ENCODE measurements at places on chromosomes 11 and 22.

- no peak for DNase-seq
Observed at GRCh38 chr22:23898006-23898974, 4.1 kb downstream of the MIF start.

GRCh38 chr11:9148727-9149126 lies 57.3 kb upstream of the SCUBE2 start:
- DNase-seq = no peak

- no peak for DNase-seq
Observed at GRCh38 chr11:73468590-73469161, 92.5 kb downstream of the RELT start.

GRCh38 chr11:120686516-120686915 lies 175.0 kb downstream of the GRIK4 start:
- DNase-seq = no peak

DNA sequence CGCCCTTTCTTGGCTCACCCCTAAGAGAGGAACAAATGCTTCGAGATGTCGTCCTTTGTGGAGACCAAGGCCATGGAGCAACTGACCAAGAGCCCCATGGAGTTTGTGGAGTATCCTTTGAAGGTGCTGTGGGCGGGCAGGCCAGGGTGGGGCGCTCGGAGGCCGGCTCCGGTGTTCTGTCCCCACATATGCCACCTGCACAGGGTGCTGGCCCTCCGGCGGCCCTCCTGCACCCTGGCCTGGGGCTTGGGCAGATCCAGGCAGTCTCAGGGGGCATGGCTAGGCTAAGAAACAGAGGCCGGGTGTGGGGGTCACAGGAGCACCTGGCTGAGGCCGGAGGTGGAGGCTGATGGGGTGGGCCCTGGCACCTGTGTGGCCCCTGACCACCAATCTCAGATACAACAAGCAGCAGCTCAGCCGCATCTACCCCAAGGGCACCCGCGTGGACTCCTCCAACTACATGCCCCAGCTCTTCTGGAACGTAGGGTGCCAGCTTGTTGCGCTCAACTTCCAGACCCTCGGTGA lies 10.3 kb downstream of the PLCB3 start:
- DNase-seq = no peak

- DNase-seq = no peak
Observed at GRCh38 chr11:123111465-123111864, 49.5 kb upstream of the HSPA8 start.

DNA sequence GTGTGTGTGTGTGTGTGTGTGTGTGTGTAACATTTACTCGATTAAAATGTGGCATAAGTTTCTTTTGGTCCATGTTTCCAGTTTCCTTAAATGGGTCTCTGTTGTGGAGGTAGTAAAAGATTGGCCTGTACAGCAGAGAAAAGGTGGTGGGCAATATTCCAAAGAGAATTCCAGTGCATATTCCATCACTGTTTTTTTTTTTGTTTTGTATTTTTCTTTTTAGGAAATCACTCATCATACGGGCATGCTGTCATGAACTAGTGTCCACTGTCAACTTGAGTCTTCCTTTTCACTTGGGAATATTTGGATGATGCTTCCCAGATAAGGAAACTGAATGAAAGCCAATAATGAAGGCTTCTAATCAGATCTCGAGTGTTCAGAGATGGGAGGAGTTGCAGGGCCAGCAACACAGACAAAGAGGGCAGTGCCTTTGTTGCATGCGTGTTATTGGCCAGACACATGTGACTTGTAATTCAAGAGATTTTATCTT lies 95.2 kb upstream of the PDGFD start:
- DNase-seq = no peak

DNA sequence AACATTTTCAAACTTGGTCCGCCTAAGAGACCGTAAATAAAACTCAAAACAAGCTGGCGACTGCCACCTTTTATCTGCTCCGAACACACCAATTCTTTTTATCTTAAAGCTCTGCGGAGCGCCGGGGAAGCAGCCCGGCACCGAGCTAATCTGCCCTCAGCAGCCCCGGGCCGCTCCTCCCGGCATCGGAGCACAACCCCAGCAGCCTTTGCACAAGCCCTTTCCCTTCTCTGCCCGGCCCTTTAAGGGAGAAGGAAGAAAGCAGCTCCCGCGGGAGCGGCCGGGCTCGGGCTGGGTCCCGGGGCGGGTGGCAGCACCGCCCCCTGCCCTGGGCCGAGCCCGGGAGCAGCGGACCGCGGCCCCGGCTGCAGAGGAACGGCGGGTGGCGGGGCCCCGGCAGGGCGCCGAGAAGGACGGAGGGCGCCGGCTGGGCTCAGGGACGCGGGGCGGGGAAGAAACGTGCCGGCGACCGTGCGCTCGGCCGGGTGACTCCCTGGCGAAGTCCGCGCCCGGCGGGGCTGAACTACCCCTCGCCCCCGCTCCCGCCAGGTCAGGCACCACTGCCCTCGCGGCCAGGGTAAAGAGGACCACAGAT lies 133.6 kb upstream of the C11orf58 start:
- DNase-seq = no peak

- no peak for DNase-seq
Observed at GRCh38 chr22:42645341-42645937, 3.8 kb downstream of the CYB5R3 start.

DNA sequence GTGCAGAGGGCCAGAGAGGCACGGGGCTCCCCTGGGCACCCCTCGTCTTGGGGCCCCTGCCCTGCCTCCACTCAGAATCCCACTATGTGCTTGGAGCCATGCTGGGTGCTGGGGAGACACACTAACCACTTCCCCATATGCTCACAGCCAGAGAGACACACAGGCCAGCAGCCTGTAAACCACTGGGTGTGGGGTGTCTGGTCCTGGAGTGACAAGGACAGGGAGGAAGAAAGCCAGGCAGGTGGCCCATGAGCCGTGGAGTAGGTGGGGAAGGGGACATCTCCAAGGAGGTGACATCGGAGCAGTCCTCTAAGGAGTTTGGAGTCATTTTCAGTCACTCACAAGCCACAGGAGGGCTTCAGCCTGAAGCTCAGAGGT lies 58.9 kb downstream of the CDKN1C start:
- no peak for DNase-seq

DNA sequence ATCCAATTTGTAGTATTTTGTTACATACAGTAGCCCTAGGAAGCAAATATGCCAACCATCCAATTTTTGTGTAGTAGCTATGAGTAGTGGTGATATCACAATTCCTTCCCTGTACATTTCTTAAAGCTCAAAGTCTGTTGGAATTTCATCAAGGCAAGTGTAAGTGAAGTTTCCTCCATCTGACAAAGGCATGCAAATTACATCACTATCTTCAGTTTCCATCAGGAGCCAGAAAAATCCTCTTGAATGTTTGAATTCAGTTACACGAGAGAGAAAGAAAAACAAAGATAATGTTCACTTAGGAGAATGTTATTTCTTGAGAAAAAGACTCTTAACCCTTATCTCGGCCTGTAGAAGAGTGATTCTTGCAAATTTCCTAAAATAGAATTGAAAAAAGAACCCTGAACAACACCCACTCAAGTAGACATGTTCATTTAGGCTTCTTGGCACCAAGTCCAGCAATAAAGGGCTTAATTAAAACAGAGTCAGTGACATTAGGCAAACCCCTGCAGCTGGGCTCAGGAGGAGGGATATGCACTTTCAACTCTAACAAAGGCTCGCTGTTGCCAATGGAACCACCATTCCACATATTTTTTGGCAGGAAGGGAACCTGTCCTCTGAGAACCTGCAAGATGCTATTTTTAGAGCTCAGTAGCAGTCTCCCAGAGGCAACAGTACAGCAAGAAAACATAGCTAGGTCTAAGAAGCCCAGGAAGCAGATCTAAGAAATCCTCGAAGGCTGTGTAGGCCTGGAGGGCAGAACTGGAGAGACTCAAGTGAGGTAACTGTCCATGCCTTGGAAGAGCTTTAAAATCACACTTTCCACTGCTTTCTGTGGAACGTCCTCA lies 144.6 kb downstream of the CCDC81 start:
- no peak for DNase-seq

DNA sequence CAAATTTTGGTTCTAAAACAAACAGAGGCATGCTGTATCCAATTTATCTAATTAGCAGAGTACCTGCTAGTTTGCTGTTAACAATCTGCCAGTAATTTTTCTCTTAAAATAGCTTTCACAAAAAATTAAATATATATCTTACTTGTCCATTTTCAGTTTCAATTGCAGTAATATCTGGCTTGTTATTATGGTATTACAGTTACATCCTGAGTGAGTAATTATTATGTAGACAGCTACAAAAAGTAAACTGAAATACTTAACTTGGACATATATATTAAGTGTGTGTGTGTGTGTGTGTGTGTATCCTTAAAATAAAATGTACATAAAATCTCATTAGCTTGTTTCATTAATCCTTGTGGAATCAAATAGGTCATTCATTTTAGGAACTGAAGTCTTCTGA lies 148.7 kb downstream of the LUZP2 start:
- DNase-seq = no peak

GRCh38 chr22:17576470-17576869 lies 13.2 kb downstream of the SLC25A18 start:
- no peak for DNase-seq

DNA sequence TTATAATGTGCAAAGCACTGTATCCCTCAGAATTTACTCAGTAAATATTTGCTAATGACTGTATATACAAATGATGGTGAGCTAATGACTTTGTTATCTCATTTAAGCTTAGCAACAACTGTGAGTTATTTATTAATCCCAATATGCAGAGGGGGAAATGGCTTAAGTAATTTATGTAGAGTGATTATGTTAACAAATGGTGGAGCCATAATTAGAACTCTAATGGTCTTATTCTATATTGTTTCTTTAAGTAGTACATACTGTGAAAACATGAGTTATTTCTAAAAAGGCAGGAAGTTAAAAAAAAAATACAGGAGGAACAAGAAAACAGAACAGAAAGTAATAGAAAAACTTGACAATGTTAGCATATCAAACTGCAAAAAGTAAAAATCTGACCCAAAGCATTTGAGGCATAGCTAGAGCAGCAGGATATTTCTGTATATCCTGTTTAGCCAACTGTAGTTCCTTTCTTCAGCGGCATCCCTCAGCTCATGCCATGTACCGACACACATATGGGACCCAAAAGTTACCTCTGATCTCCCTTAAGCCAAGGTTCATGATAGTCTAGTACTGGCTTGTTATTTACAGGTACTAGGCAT lies 94.2 kb downstream of the FCHSD2 start:
- no peak for DNase-seq

DNA sequence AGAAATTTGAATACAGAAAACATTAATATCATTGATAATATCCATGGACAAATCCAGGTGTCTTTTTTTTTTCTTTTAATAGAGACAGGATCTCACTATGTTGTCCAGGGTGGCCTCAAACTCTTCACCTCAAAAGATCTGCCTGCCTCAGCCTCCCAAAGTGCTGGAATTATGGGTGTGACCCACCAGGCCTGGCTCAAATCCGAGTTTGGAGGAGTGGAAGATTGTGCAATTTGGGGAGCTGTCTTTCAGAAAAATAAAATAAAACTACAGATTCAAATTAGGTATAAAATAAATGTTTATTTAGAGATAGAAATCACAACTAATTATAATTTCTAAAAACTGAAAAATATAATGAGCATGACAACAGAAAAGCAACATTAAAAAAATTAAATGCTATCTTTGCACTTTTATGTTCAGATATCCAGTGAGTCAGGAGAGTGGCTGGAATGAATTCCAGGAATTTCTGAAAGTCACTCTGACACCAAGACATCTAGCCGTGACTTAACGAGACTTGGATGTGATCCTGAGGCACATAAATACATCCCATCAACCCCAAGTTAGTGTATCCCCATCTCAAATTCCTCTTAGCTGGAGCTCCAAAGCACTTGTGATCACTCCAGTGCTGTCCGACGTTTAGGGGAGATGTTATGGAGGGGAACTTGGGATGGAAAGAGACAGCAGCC lies 128.6 kb upstream of the THY1 start:
- DNase-seq = no peak

DNA sequence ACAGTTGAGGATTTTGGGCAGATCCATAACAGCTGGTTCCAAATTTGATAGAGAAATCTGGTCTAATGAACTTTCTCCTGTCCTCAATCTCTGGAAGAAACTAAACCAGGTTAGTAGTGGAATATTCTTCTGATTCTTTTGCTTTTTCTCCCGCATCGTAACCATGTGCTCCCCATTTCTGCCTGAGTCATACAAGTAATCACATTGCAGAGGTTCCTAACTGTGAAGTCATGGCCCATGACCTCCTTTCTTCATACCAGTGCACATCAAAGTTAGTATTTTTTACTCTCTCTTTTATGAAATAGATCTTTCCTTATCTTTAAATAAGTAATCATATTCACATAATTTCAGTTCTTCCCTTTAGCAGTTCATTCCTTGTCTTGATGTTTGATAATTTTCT lies 249.0 kb downstream of the DYNC2H1 start:
- no peak for DNase-seq

DNA sequence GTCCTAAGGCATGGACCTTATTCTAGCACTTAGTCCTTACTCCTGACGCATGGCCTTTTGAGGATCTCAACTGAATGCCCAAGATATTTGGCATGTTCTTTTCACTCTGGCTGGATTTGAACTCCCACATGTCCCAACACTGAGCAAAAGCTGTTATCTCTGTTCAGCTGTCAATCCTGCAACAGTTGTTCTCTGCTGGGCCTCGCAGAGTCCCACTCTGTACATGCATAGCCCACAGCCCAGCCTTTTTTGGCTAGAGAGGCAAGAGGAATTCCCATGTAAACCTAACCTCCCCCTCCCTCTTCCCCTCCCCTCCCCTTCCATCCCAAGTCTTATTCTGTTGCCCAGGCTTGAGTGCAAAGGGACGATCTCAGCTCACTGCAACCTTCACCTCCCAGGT lies 21.8 kb upstream of the DRG1 start:
- DNase-seq = no peak

GRCh38 chr11:67415501-67416304 lies at the start of gene CARNS1:
Gene CARNS1, plus strand, starts transcription at chr11:67415678. Its CDS starts 522 bp downstream, at chr11:67416200.
- no peak for DNase-seq

- DNase-seq = no peak
Observed at GRCh38 chr11:8832571-8833260, 78.3 kb upstream of the AKIP1 start.

- DNase-seq = no peak
Observed at GRCh38 chr11:127037001-127037400, 36.4 kb upstream of the KIRREL3 start.

DNA sequence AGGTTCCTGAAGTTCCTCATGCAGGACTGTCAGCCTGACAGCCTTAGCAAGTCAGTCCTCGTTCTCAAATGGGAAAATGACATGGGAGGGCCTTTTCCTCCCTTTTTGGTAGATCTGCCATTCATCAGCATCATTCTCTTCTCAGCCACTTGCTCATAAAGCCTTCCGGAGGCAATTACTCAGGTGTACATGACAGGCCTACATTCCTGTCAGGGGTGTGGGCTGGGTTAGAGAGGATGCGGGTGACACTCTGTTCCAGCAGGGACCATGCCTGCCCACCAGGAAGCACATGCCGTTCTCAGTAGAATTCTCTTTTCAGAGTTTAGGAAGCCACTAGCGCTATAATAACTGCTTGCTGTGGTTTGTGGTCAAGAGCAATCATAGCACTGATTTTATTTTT lies 24.2 kb upstream of the ANKK1 start:
- no peak for DNase-seq

GRCh38 chr11:114348200-114349191 lies 51.8 kb downstream of the C11orf71 start:
- DNase-seq = no peak

GRCh38 chr11:44999068-44999467 lies 48.4 kb upstream of the TP53I11 start:
- DNase-seq = no peak

- DNase-seq = no peak
Observed at GRCh38 chr11:70303070-70303469, 32.6 kb downstream of the PPFIA1 start.

Data from stimulated activated CD8-positive, alpha-beta memory T cell treated with anti-CD3 and anti-CD28 coated beads, Interleukin-15, amount 100 ng/mL, for 4 hours (primary cell).